Heart left ventricle (tissue), 16 donors: ENCODE measurements at places on chromosomes 11 and 22.

- no peak for DNase-seq
These were observed 848 bp upstream of the TRPC6 start for GRCh38 chr11:101584655-101585054.

- DNase-seq, result no peak
These were observed 229.8 kb downstream of the TBC1D22A start for GRCh38 chr22:46992121-46992731.

GRCh38 chr22:24068377-24068680 is 57.2 kb downstream of the CABIN1 start:
- no peak for DNase-seq

DNA sequence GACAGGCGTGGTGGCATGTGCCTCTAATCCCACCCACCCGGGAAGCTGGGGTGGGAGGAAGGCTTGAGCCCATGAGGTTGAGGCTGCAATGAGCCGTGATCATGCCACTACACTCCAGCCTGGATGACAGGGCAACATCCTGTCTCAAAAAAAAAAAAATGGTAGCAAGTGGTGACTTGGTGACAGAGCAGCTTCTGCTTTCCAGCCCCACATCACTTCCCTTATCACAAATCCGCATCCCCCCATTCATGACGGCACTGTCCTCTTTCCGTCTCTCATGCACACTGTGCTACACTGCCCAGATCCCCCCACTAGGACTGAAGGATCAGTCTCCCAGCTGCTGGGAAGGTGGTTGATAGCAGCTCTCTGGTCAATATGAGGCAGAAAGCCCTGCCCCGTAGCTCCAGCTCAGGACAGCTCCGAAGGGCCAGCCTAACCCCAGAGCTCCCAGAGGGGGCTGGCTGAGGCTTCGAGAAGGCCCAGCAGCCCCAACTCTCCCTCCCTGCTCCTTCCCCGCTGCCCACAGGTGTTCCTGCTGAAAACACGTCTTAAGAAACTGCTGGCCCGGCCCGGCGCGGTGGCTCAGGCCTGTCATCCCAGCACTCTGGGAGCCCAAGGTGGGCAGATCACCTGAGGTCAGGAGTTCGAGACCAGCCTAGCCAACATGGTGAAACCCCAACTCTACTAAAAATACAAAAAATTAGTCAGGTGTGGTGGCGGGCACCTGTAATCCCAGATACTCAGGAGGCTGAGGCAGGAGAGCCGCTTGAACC is 15.9 kb downstream of the PGA5 start:
- DNase-seq, result no peak

DNA sequence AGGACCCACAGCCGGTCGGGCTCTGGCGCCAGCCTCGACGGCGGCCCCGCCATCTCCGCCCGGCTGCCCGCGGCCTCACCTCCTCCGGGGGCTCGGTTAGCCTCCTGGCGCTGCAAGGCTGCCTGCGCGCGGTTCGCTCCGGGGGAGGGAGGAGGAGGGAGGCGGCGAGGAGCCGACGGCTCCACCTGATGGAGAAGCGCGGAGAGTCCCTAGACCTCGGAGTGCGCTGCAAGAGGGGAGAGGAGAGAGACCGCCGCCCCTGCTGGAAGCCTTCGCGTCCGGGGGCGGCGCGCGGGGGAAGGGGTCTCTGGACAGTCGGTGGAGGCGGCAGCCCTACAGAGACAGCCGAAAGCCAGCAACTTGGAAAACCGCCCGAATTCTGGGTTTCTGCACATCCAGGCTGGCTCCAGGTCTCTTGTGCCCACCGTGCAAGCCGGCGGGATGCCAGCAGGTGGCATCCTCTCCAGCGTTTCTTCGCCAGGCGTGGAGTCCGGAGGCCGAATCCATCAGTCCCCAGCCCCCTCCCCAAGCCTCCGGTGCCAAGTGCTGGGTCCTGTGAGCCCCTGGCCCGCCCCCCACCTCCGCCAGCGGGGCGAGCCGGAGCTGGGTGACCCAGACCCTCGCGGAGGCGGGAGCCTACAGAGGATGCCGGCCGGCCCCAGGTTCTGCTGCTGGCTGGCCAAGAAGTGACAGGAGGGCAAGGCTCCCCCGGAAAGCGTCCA is 2.9 kb upstream of the KIRREL3 start:
- no peak for DNase-seq

GRCh38 chr11:65185171-65185570 is 3.4 kb downstream of the CAPN1 start:
- DNase-seq, result no peak

GRCh38 chr11:121554552-121554951 is 101.8 kb upstream of the SORL1-AS1 start:
- DNase-seq, result no peak

DNA sequence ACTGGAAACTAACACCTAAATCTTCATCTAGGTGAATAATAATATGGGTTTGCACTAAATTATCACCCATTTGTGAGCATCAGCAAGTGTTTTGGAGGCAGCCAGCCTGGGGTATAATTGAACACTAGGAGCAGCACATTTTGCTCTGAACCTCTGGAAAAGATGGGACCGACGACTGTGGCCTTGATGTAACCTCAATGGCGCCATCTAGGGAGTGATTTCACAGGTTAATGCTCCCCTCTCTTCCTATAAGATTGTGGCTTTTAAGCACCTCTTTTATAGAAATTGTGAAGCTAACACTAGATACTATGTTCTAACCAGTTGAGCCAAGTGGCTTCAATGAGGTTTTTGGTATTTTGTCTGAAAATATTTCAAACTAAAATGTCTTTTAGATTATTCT is 203.7 kb downstream of the NELL1 start:
- DNase-seq, result no peak

DNA sequence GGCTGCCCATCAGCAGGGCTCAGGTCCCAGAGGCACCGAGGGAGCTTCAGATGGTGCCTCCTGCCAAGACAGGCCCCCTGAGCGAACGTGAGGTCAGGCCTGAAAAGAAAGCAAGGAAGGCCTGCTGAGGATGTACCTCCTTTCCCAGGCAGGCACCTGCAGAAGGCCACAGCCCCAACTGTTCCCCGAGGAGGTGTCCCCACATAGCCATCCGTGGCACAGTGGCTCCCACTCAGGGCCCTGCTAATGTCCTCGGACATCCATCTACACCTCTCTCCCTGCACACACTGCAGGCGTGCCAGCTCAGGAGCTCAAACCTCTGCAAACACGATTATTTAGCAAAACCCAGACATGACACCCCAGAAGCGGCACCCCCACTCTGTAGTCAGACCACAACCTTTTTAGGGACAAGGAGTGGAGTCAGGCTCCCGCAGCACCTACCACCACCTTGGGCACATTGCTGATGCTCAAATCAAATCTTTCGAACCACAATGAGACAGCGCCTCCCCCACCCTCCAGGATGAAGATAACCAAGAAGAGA is 36.9 kb downstream of the SHANK2 start:
- DNase-seq, result no peak

- no peak for DNase-seq
These were observed 182.6 kb downstream of the ST3GAL4 start for GRCh38 chr11:126538071-126538470.

- no peak for DNase-seq
These were observed 56.9 kb upstream of the ARFGAP3 start for GRCh38 chr22:42913874-42914510.

GRCh38 chr22:44574640-44575380 is 76.8 kb upstream of the RTL6 start:
- no peak for DNase-seq

DNA sequence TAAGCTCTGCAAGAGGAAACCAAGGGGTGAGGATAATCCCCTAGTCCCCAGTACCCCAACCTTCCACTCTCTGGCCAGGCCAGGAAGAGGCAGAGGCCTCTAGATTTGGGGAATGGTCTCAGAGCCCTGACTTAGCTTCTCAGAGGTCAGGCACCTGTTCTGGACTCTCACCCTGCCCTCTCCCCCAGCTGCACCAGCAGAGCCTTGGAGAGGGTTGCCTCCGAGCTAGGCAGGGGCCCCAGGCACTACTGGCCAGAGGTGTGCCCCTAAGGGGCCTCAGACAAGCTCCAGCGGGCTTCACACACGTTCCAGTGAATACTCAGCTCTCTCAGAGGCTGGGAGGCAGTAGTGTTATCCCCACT is 8.0 kb downstream of the FREY1 start:
- DNase-seq, result no peak

DNA sequence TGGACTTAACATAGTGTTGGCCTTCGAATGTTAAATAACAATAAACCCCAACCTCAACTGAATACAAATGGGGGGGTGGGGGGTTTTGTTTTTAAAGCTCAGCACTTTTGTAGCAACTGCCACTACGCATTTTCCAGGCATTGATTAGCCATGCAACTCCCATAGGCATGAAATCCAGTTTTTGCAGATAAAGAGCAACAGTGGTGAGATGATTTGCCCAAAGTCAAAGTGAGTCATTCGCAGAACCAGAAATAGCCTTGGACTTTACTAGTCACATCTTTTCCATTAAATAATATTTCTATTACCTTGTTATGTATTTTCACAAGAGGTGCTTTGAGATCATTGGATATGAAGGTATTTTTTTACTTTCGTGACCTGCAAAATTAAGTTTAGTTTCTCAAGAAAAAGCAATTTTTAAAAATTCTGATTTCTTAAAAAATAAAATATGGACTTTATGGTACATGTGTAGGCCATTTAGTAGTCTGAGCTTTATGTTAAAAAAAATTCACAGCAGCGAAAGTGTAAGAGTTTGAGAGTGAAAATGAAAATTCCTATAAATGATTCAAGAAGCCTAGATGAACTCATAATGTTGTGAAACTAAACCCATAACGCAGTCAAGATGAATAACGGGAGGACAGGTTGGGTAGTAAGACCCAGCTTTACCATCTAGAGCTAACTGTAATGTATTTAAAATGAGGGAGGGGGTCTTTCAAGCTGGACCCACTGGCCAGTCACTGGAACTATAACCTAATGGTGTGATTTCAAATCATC is 1.9 kb upstream of the PHF21A start:
- DNase-seq, result no peak

- DNase-seq, result no peak
These were observed 80.4 kb downstream of the LRRC4C start for GRCh38 chr11:41379084-41379483.

- peak; percentile 85 for DNase-seq
These were observed 4.7 kb downstream of the TPST2 start for GRCh38 chr22:26585104-26585790.

DNA sequence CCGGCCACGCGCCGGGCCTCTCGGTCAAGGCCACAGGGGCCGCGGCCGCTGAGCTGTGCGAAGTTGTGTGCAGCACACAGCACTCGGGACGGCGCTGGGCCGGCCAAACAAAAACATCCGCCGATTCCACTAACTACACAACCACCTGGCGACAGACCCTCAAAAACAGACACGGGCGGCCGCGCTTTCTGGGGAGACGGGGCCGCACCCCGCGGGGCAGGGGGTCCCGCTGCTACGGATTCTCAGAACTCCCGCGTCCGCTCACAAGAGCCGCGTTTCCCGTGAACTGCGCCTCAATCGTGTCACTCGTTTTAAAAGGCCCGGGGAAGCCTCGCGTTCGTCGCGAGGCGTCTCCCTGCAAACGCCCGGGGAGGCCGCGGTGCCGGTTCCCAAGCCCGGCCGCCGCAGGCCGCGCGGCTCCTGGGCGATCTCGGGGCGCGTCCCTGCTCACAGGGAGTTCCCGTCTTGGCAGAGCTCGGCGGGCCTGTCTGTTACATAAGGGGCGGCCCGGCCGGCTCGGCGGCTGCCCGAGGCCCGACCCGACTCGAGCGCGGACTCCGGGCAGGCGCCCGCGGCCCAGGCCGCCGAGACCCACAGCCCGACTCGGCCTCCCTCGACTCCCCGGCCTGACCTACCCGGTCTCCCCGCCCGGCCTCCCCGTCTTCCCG is 936 bp downstream of the BRD1 start:
- peak; percentile 79 for DNase-seq

DNA sequence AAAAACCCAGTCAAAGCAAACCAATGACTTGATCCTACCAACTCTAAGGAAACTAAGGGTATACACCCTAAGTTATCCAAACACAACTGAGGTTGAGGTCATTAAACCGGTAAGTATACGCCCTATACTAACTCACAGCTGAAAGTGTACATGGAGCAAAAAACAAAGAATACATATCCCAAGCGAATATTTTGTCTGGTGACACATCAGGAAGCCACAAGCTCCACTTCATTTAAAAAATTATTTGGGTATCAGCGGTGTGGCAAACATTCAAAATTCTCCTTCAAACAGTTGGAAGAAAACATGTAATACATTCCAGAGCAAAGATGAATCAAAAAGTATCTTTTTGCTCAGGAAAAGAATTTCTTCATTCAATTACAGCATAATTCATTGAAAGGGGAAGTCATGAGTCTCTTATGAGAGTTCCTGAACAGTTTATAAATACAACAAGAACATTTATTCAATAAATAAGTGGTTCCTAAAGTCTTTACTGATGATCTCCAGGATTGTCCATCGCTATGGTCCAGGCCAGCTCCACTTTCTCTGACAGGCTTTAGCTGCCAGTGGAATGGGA is 4.5 kb upstream of the JAML start:
- no peak for DNase-seq

- DNase-seq, result no peak
These were observed 6.3 kb downstream of the RCOR2 start for GRCh38 chr11:63910675-63911074.

- peak; percentile 68 for DNase-seq
These were observed 5.7 kb downstream of the FTH1 start for GRCh38 chr11:61961570-61962212.

DNA sequence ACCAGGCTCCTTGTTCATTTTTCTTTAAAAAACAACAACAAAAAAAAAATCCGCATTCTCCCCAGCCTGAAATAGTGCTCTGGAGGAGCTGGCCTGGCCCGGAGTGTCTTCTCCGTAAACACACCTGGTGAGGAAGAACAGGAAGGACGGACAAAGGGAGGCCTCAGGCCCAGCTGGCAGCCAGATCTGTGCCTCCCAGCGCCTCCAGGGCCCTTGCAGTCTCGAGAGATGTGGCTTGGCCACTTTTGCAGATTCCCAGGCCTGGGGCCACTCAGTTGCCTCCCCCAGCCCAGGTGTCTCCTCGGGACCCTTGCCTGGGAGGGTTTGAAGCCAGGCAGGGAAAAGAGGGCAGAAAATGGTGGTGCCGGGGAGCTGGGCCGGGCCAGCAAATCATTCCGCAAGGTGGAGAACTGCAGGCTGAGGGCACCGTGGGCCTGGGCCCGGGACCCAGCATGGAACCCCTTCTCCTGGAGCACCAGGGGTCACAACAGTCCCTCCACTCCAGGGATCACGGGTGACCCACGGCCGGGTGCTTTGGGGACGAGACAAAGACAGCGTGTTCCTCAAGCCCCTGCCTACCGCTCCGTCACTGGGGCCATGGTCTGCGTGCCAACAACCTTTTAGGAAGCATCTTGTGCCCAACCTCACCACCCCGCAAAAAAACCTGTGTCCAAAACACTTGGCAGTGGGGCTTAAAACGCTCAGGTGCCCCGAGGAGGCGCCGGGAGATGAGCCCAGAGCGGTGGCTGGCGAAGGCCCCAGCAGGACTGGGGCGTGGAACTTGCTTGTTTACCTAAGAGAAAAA is 67.1 kb upstream of the WNT7B start:
- peak; percentile 51 for DNase-seq
